ENCODE measurements at places on chromosomes 6 and 20. TPM values are rescaled to one million over a fixed set of nuclear protein-coding genes. Genes with fewer than 3 reads are reported as not detected.
A peak's percentile ranks its signal among the peaks of the same experiment; 100 is the strongest.

The DLL1 gene
- 9.0 TPM for total RNA-seq

The GGT7 gene
- 13.5 TPM for total RNA-seq

The DDX39B gene
- total RNA-seq, result 318 TPM

GRCh38 chr20:51142448-51142847 lies 119.5 kb upstream of the KCNG1 start:
- no peak for DNase-seq

DNA sequence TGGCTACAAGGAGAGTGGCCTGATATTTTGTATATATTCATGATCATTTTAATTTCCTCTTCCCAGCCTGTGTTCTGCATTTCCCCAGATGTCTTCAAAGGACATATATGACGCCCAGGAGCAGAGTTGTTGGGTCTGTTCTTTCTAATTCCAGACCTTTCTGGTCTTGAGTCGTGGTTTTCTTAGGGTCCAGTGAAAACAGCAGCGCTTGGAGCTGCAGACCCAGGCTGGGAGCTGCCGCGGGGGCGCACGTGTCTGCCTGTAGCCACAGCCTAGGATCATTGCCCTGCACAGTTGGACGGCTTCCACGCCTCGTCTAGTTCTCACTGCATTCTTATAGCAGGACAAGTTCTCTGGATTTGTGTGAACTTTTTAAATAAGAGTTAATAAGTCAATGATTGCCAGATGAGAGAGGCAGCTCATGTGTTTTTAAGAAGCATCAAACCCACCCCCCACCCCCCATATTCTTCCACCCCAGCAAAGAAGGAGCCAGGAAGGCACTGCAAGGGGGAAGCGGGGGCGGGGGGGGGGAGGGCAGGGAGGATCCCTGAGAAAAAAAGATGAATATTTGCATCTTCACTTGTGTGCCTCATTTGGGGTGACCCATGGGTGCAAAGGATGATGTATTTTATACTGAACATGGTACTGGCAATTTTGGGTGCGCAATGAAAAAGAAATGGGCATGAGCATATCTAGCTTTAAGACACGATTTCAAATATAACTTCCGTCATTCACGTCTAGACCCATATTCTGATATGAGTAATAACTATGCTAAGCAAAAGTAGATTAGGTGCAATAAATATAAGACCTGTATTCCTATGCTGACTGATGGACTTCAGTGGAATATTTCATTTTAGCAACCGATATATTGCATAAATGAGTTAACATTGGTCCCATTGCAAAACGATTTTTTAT lies 160.0 kb downstream of the TBXT start:
- DNase-seq, result no peak

- no peak for DNase-seq
These were observed 252.6 kb upstream of the SUPT3H start for GRCh38 chr6:45630314-45630713.

GRCh38 chr6:158004701-158005095 lies 23.0 kb downstream of the SYNJ2 start:
- no peak for DNase-seq

- DNase-seq, result peak; percentile 87
These were observed at the start of gene ARFGEF3 for GRCh38 chr6:138161338-138162110. Gene ARFGEF3 (plus strand): TSS chr6:138161939. CDS start chr6:138162087, 148 bp downstream.

DNA sequence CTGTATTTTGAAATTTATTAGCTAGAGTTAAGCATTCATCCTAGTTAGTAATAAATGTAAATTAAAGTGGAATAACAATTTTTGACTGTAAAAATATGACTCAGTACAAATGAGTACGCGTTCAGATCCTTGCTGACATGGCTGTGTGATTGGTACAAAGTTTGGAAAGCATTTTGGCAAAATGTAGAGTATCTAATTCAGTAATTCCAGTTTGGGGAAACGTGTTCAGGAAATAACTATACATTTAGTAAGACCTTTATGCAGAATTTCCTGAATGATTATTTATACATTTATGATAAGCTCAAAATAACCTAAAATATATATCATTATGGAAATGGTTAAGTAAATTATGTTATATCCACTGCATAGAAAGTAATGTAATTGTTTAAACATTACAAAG lies 8.0 kb downstream of the VTA1 start:
- DNase-seq, result no peak

- DNase-seq, result no peak
These were observed 27.7 kb downstream of the TFEB start for GRCh38 chr6:41707565-41708200.

DNA sequence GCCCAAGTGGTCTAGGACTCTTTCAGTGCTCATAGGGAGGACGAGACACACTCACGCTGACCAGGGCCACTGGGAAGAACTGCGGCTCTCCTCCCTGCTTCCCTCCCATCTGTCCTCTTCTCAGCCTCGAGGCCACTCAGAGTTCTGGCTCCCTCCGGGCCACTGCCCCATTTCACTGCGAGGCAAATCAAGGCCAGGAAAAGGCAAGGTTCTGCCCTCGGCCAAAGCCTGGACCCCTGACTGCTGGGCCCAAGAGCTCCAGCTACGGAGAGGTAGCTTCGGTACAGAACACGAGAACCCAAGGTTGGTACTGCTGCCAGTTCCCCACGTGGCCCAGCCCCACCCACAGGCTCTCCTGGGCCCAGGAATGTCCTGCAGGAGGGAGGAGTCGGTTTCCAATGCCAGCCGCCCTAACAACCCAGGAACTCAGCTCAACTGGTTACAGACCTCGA lies 14.7 kb downstream of the PI16 start:
- no peak for DNase-seq

Data from frontal cortex (tissue), 4 donors.